Left ventricle myocardium inferior (tissue), 1 donor: ENCODE measurements at places on chromosomes 3 and 15. TPM values are rescaled to one million over a fixed set of nuclear protein-coding genes. Genes with fewer than 3 reads are reported as not detected.

OSBPL10 gene
- total RNA-seq, result 6.4 TPM

CD276 gene
- 32.4 TPM for total RNA-seq

FSTL1 gene
- total RNA-seq, result 243 TPM

DNA sequence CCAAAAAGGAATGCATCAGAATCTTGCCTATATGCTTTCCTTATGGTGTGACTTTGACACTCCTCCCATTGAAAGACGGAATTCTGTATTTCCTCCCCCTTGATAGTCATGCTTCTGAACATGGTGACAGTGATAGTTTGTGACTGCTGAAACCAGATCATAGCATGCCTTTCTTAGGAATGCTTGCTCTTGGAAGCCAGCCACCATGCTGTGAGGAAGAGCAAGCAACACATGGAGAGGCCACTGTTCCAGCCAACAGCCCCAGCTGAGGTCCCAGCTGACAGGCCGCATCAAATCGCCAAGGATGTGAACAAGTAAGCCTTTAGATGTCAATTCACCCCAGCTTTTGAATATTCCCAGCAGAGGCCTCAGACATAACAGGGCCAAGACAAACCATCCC is 100.1 kb downstream of the IGF2BP2 start:
- DNase-seq, result no peak
- H3K4me1 ChIP-seq, result no peaks in the 10 kb centered on the region
- no peaks in the 10 kb centered on the region for H3K36me3 ChIP-seq
- H3K27ac ChIP-seq, result no peak overlapping the region

DNA sequence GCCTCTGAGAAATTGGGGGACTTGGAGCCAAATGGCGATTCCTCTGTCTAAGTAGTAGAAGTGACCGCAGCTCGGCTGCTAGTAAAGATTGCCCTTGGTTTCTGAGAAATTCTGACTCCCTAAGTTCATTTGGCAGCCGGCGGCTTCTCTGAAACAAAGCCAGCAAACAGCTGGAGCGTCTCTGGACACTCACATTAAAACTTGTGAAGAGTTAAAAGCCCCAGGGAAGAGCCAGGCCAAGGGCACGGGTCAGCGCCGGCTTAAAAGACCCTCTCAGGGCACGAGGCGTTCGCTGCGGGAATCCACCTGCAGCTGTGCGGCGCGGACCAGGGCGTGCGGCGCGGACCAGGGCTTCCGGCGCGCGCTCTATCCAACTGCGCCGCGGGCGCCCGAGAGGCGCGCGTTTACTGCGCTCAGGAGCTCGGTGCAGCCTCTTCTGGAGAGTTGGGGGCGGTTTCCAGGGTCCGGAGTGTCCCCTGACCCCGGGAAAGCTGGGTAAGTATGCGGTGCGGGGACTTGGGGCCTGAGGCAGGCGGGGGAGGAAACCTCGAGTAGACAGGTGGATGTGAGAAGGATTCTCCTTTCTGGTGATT is at the start of gene COL6A5:
Gene COL6A5 (plus strand): TSS at position 186 of the 593 bp plus-strand sequence. CDS start 27,967 bp downstream, outside the sequence.
- no peak within 1 kb of the TSS for H3K27ac ChIP-seq
- H3K4me1 ChIP-seq, result no peaks in the 10 kb centered on the region
- H3K4me3 ChIP-seq, result peak within 1 kb of the TSS; percentile 25
- H3K36me3 ChIP-seq, result no peaks in the 10 kb centered on the region
- no peak for DNase-seq

- peaks cover 13% of the 10 kb centered on the region for H3K4me1 ChIP-seq
- peaks cover 87% of the 10 kb centered on the region for H3K36me3 ChIP-seq
- no peak overlapping the region for H3K27ac ChIP-seq
Measured at GRCh38 chr15:73582851-73583379, 50.3 kb downstream of the NPTN start.

DNA sequence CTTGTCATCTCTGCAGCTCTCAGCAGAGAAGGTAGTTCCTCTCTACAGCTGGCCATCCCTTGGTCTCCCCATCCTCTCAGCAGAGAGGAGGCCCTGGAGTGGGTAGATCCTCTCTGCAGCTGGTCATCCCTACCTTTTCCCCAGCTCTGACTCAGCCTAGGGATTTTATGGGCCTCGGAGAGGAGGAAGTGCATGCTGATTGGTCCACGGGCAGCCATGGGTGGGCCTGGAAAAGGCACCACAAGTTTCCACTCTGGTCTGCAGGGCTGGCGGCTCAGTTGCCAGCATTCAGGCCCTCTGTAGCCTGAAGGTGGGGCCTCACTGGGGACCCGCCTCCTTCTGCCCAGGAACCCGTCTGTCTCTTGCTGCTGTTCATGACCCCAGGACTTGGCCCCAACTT is 36.9 kb downstream of the NR1D2 start:
- no peak overlapping the region for H3K27ac ChIP-seq
- H3K4me3 ChIP-seq, result no peak overlapping the region
- peaks cover 20% of the 10 kb centered on the region for H3K36me3 ChIP-seq
- no peak for DNase-seq
- no peaks in the 10 kb centered on the region for H3K27me3 ChIP-seq
- peaks cover 40% of the 10 kb centered on the region for H3K4me1 ChIP-seq
